Stimulated activated CD4-positive, alpha-beta T cell treated with anti-CD3 and anti-CD28 coated beads, Interleukin-12 subunit alpha, Interleukin-12 subunit beta, amount 100 ng/mL, for 4 hours (primary cell): ENCODE measurements at places on chromosomes 4 and X.

- DNase-seq: no peak
Measured at GRCh38 chr4:183409483-183409882, 35.0 kb upstream of the CDKN2AIP start.

DNA sequence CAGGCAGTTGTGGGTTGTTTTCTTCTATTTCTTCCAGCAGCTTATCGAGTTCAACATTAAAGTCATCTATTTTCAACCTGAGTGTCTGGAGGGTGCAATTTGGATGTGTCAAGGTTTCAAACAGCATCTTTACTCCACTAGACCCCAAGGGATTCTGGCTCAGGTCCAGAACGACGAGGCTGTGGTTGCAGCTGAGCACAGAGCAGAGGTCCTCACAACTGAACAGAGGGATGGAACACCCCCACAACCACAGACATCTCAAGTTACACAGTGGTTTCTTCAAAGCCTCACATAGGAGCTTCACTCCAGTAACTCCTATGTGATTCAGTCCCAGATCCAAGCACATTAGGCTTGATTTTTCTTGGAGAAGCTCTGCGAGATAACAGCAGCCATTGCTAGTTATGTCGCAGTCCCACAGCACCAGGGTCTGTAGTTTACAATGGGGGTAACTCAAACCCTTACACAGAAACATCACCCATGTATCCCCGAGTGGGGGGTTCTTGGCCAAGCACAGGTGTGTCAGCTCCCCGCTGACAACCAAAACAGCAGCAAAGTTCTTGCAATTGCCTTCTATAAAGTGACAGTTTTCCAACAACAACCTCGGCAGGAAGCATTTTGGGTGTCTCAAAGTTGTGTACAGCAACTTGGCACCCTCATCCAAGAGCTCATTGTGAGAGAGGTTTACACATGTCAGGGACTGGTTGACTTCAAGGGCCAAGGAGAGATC is 2.8 kb downstream of the NLRP2B start:
- no peak for DNase-seq

- DNase-seq: no peak
Measured at GRCh38 chrX:48908600-48908999, 2.8 kb downstream of the SLC35A2 start.

DNA sequence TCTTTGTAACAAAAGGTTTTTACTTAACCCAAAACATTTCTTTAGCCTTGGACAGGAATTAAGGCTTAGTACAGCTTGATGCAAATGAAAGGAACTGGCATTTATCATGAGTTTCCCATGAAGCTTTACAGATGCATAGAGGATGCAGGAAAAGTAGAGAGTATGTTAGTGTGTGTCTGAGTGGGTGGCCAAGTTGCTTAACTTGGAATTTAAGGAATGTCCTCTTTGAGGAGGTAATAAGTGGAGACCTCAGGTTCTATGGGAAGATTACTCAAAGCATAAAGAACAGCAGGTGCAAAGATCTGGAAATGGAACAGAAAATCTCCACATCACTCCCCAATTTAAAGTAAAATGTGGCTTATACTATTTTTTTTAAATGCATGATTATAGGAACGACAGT is 457.9 kb downstream of the KCNIP4 start:
- DNase-seq: no peak

- DNase-seq: no peak
Measured at GRCh38 chrX:32592786-32593185, 618.6 kb downstream of the DMD start.

- no peak for DNase-seq
Measured at GRCh38 chr4:145735347-145735675, 55.4 kb downstream of the C4orf51 start.

DNA sequence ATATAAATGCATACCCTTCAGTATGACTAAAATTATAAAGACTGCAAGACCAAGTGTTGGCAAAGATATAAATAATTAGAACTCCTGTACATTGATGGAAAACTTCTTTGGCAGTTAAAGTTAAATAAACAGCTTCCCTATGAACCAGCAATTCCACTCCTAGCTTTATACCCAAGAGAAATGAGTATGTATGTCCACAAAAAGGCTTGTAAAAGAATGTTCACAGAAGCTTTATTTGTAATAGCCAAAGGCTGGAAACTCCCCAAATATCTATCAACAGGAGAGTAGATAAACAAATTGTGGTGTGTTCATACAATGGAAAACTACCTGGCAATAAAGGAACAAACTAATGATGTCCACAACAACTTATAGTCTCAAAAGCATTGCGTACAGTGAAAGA is 184.8 kb downstream of the AMELX start:
- DNase-seq: no peak

GRCh38 chr4:23934915-23935314 is 45.1 kb upstream of the PPARGC1A start:
- DNase-seq: no peak

DNA sequence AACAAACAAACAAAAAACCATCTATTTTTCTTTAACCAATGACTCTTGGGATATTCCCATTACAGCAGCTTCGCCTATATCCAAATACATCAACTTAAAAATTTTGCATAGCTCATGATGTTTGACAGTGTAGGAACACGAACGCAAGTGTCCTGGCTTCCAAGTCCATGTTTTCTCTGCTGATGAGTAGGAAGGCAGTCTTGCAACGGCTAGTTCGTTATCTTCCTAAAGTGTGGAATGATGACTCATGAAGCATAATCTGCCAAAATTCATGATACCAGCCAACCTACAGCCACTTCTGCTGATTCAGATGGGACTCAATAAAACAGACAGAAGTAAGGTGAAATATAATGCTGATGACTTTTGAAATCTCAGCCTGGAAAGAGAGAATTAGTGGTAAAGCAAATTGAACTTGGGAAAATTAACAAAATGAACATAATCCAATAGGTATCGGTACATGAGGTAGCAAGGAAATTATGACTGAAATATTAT is 6.4 kb upstream of the SEPTIN11 start:
- DNase-seq: no peak

- no peak for DNase-seq
Measured at GRCh38 chr4:125482822-125483221, 168.1 kb downstream of the FAT4 start.
